ENCODE measurements at places on chromosomes 3 and 15.
A peak's percentile ranks its signal among the peaks of the same experiment; 100 is the strongest.

DNA sequence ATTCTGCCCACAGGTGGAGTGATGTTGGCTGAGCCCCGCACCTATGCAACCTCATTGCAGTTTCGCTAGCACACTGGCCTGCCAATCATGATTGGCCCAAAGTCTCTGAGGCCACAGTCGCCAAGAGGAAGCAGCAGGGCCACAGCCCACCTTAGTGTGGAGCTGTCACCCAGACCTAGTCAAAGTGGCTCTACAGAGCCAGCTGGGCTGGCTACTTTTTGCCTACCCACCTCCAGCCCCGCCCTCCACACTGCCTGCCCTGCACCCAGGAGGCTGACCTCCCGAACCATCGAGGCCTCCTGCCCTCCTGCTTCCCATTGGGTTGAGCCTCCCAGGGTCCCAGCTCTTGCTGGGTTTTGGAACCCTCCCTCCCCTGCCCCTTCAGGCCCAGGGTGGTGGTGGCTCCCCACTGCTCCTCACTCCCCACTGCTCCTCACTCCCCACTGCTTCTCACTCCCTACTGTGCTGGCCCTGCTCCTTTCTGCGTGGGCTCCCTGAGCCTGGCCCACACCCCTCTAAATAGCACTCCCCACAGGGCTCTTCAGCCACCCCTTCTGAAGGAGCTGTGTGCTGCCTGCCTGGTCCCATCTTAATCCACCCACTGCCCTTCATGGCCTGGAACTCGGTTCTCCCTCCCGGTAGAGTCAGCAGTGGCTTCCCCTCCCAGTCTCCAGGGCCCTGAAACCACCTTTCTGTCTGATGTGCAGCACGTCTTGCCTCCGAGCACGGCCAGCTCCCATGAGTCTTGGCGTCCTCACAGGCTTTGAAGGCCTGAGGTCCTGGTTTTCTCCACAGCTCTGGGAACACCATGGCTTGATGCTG is 89.3 kb downstream of the WNT7A start:
- DNase-seq = no peak

DNA sequence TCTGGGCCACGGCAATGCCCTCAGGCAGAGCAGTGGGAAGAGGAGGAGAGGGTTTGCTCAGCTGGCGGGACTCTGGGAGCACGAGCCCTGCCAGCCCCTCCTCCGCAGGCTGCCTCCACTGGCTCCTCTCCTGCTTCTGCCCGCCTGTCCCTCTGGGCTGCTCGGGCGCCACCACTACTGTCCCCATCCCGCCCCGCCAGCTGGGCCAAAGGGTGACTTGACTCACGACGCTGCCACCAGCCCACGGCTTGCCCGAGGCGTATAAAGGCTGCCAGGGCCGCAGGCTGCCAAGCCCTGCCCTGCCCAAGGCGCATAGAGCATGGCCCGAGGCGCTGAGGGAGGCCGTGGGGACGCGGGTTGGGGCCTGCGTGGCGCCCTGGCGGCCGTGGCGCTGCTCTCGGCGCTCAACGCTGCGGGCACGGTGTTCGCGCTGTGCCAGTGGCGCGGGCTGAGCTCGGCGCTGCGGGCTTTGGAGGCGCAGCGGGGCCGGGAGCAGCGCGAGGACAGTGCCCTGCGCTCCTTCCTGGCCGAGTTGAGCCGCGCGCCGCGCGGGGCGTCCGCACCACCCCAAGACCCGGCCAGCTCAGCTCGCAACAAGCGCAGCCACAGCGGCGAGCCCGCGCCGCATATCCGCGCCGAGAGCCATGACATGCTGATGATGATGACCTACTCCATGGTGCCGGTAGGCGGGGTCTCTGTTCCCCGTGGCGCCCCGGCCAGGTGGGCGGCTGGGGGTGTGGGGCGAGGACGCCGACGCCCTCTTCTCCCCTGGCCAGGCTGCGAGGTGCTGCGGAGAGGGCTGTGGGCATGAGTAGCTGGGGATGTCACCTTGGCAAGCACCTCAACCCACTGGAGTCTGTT is at the start of gene GLDN:
Gene GLDN (plus strand): TSS at position 290 of the 861 bp plus-strand sequence. CDS start 30 bp downstream, at position 320.
- DNase-seq = peak; percentile 36

DNA sequence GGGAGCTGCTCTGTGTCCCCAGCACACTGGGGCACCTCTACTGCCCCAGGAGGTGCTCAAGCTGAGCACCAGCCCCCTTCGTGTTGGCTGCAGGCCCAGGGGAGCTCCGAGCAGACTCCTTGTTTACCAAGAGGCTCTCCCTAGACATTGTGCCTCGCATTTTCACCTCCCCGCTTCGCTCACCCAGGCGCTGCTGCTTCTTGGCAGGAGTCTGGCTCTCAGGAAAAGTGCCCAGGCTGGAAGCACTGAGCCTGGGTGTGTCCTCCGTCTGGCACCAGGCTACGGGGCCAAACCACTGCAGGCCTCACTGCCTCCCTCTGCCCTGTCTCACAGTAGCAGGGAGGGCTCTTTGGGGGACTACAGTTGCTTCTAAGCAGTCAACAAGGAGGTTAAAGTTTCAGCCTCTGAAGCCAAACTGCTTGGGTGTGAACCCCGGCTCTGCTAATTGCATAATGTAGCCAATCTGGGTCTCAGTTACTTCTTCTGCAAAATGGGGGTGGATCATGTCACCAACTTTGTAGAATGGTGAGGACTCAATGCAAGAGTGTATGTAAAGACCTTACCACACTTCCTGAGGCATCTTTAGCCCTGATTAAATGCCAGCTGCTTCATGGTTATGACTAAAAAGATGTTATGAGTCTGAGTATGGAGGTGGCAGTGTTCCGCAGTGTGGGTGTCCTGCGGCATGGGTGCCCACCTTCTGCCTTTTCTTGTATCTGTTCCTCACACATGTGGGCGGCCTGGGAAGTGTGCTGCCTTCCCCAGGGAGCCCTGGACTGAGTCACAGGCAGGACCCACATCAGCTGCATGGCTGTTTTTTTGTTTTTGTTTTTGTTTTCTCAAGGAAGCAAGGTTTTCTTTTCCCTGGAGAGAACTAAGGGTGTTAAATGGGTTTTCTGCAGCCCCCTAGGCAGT is 88.9 kb downstream of the CLSTN2 start:
- DNase-seq = no peak

- no peak for DNase-seq
Measured at GRCh38 chr15:26037369-26037768, 174.2 kb upstream of the ATP10A start.

DNA sequence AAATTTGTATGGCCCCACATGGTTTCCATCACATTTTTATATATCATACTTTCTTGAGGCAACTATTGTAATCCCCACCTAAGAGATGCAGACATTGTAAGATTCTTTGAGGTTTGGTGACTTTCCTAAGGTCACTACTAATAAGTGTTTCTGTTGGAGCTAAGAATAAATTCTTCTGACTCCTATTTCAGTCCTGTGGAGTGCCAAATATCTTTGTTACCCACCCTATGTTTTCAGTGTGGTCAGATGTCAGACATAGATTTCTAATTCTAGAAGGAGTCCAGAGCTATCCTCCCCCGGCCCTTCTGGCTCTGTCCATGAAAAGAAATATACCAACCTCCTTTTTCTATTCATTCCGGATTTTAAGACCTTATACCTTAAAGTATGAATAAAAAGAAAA is 46.2 kb upstream of the FILIP1L start:
- DNase-seq = peak; percentile 40

- no peak for DNase-seq
Measured at GRCh38 chr3:64438812-64439211, 213.5 kb upstream of the PRICKLE2 start.

DNA sequence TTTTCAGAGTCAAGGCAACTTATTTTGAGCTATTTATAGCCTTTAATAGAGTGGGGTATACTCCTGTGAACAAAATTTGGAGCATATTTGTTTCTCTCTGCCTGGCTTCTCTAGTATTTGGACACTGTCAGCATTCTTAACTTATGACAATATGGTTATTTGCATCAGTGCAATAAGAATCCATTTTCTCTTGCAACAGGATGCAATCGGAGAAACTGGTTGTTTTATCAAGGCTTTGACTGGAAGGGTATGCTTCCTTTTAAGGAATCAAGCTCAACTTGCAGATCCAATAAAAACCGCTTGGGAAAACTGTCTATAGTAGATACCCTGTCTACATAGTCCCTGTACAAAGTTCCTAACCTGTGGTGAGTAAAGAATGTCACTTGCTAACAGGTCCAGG is 106.7 kb downstream of the DPH6 start:
- DNase-seq = peak; percentile 86

GRCh38 chr15:51756482-51756881 is 5.1 kb downstream of the TMOD2 start:
- no peak for DNase-seq

DNA sequence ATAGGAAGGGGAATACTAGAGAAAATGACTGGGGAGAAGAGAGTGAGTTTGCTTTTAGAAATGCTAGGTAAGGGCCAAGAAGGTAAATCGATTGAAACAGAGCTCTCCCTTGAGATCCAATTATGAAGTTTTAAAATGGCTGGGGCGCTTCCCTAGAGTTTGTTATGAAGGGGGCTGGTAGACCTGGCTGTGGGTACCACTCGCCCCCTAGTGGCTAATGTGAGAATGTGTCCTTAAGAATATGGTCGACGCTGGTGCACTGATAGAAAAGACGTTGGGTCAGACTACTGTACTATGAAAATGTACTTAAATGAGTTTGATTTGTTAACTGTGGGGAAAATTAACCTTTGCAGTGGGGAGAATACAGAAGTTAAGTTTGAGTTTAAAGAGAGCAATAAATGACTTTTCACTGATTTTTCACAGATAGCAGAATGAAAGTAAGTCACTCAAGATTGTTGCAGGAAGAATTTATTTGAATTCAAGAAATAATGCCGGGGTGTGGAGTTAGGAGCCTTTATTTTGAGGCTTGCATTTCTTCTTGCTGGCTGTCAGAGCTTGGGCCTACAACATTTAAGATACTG is 9.2 kb downstream of the TMPRSS7 start:
- DNase-seq = peak; percentile 78

DNA sequence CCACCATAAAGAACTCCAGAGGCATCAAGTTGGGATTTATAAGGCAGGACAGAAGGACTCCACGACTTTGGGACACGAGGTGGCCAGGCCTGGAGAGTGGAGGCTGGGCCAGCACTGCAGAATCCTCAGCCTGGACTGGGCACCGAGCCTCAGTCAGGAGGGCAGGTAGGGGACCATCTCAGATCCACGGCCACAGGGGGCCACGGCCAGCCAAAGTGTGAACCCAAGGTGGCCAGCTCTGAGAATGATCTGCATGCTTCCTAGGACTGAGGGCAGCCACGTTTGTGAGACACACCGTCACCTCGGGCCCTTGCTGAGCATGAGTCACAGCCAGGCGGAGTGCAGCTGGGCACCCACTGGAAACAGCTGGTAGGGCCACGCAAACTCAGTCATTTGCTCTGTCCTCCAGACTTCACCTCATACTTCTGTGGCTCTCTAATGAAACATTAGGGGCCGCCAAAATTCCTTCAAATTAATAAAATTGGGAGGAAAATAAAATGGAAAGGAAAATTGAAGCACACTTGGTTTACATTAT is 65.8 kb downstream of the CTNNB1 start:
- peak; percentile 44 for DNase-seq

DNA sequence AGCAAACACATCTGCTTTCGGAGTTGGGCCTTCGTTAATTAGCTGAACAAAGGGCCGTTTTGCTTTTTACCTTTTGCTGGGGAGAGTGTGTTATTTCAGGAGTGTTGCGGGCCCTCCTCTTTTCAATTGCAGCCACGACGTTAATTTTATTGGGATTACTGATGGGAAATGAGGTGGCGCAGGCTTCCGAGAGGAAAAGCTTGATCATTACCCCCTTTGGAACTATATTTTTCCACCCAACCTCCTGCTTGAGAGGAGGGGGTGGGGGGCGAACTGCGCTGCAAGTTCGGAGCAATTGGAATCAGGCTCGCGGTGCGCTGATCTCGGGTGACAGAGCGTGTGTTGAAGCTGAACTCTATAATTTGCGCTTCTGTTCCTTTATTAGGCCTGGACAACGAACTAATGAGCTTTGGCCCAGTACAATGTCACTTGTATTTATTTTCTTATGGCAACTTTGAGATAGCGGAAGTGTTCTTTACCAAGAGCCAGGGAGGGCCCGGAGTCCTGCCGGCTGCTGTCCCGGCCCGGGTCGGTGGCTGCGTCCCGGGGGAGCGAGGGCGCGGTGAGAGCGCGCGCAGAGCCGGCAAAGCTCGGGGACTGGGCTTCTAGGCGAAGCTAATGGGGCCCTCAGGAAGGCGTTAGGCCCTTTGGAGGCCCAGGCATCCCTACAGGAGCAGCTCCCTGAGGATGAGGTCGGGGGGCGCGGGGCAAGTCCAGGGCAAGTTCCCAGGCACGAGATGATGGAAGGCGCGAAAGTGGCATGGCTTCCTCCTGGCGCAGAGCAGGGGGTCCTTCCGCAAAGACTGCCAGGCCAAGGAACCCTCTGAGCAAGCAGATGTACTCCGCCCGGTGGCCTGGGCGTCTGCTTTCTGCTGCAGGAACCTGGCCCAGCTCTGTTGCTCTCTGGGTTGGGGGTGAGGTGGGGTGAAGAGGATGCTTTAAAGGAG is 12.9 kb downstream of the NR2F2 start:
- DNase-seq = peak; percentile 68

GRCh38 chr3:66443118-66443803 is 57.6 kb downstream of the LRIG1 start:
- DNase-seq = no peak
